Activated CD4-positive, alpha-beta T cell treated with anti-CD3 and anti-CD28 coated beads, Interleukin-2, amount 10 ng/mL, durations not matched to agents 7 days and 5 days (primary cell): ENCODE measurements at places on chromosomes 2 and 18.

DNA sequence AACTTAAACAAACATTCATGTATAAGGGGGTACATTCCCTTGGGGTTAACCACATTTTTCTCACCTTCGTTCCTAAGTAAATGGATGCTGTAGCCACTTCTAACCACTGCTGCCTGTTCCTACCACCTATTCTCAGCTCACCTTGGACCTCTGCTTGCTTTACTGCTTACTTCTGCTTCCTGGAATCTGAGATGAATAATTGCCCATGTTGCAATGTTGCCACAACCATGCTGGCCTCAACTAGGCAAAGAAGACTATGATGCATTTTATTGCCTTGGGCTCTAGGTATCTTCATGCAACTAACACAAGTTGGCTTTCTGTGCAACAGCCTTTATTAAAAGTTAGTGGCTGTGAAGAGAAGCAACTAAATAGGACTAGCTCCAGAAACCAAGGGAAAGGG, 106.3 kb upstream of the TCF4 start:
- DNase-seq = no peak

DNA sequence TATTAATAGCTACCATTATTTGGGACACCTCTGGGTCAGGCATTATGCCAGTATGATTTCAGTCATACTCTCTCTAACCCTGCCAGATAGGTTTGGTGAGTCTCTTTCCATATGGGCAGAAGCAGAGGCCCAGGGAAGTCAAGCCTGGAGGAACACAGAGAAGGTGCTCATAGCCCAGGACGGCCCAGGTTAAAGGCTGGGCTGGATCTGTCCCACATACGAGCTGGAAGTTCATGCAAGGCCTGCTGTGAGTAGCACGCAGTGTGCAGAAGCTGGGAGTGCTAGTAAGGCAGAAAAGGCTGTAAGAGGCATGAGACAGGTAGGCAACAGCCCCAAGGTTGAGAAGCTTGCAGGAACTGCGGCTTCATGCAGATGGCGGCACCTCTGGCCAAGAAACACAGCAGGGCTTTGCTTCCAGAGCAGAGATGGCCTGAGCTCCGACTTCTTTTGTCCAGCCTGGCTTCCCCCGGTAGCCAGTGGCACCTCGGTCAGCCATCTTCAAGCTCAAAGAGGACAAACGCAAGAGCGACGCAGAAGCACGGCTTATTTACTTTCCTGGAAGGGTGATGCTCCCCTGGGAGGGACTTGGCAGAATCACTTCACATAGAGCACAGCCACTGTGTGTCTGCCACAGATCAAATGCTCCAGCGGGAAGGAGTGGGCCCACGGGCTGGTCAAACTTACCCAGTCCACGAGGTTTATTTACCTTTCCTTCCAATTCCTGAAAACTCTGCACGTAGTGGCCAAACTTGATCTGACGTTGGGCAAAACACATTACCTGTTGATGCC, 58.5 kb upstream of the MAP4K4 start:
- DNase-seq = no peak

DNA sequence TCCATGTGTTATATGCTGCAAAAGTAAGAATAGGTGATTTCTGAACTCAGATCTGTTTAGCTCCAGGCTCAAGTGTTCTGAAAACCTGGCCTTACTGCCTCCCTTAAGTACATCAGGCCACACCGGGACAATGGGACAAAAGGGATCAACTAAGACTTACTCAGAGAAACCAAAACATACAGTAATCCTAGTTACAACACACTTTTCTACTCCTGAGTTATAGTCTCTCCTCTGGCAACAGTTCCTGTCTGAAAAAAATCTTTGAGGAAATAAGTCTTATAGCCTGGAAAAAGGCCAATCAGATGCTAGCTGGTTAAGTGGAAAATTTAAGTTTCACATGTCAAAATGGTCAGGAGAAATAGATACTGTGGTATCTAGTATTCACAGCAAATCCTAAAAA, 5.6 kb downstream of the METTL5 start:
- no peak for DNase-seq

DNA sequence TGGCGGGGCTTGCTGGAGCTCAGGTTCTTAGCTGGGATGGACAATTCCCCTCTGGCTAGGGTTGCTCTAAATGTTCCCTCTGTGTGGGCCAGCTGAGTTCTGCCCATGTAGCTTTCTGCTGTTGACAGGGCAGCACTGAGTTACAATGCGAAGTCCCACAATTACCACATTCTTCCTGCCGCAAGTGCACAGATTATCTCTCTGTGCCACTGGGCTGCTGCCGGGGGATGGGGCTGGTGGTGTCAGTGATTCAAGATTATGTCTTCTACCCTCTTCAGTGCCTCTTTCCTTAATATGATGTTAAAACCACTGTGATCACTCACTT, 708.1 kb downstream of the SLC4A3 start:
- no peak for DNase-seq

- DNase-seq = no peak
Measured at GRCh38 chr2:173806761-173807160, 158.4 kb downstream of the SP3 start.

- no peak for DNase-seq
Measured at GRCh38 chr2:38862476-38862875, 13.3 kb downstream of the DHX57 start.

DNA sequence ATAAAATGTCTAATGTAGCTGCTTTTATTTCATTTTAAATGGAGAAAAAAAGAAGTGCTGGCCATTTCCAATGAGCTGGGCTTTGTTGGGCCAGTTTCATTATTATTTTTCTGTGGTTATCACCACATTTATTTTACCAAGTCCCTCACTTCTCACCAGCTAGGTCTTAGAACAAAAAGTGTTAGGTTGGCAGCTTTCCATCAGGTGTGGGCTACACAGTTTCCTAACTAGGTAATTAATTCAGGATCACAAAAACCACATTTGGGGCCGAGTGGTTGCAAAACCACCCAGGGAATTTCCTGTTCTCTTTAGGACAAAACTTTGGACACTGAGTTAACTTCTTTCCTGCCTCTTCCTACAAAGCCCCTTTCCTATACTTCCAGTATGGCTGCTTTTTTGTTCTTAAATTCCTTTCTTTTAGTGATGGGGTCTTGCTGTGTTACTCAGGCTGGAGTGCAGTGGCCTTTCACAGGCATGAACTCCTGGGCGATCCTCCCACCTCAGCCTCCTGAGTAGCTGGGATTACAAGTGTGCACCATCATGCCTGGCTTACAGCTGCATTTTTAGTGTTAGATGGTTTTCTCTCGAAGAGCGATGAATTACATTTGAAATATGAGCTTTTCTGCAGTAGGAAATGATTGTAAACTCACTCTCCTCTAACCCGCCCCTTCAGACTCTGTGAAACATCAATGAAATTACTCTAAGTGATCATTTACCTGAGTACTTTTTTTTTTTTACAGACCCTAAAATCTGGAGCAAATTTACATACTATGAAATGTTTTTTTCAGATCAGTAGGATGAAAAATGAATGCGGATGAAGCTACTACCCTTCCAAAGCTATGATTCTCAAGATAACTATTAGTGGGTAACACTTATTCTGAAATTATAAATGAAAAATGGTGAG, 2.6 kb upstream of the ZFP36L2 start:
- DNase-seq = no peak
